Left lobe of liver (tissue), 2 donors: ENCODE measurements at places on chromosomes 7 and 10. TPM values are rescaled to one million over a fixed set of nuclear protein-coding genes. Genes with fewer than 3 reads are reported as not detected.

DNA sequence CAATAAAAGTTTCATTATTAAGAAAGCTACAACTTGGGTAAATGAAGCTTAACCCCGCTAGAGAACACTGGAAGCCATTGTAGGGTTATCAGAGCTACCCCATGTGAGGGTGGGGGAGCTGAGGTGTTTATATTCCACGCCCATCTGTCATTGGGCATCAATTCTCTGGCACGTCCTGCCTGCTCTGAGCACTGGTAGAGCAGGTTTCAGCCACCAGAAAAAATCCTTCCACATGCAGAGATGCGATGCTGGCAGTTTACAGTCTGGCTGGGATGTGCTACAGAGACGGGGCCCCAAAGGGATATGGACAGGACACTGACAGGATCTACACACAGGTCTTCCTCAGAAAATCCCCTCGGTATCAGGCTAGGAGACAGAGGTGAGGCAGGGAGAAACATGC is 15.9 kb upstream of the RAPGEF5 start:
- no peak for DNase-seq

DNA sequence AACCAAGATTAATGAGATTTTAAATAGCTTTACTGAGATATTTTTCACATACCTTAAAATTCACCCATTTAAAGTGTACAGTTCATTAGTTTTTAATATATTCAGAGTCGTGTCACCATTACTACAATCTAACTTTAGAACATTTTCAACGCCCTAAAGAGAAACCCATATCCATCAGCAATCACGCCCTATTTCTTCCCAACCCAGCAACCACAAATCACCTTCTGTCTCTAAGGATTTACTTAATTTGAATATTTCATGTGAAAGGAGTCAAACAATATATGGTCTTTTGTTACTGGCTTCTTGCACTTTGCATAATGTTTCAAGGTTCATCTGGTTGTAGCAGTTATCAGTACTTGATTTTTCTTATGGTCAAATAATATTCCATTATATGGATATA is 25.1 kb upstream of the PDZD8 start:
- DNase-seq: no peak

DNA sequence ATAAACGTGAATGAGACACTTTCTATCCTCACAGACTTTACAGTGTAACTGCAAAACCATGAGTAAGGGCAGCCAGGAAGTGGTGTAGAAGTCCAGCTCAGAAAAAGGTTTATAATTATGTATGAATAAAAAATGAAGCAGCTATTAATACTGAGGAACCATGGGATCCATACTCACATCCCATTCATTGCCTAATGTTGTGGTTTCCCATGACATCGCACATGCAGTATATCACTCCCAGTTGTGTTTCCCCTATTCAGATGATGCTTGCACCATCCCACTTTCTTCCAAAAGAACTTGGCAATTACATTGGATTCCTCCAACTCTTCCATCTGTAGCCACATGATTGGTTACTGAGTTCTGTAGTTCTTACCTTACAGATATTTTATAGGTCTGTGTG is 74.5 kb upstream of the SEMA3D start:
- DNase-seq: no peak

GRCh38 chr7:88485821-88486220 is 179.1 kb upstream of the STEAP4 start:
- DNase-seq: no peak

DNA sequence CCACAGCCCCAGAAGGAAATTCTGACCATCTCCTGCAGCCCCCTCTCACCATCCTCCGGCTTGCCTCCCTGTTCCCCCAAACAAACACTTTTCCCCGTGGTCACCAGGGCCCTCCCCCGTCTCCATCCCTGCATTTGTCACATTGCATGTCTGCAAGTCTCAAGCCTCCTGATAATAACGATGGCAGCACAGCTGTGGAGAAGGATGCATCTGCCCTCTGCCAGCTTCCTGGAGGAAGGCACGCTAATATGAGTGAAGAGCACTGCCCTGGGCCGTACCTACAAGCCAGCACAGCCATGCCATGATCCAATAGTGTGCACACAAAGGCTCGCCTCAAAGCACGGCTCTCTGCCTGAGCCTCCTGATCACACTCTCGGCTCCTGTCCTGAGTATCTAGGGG is 98.5 kb downstream of the SLIT1 start:
- DNase-seq: no peak

DNA sequence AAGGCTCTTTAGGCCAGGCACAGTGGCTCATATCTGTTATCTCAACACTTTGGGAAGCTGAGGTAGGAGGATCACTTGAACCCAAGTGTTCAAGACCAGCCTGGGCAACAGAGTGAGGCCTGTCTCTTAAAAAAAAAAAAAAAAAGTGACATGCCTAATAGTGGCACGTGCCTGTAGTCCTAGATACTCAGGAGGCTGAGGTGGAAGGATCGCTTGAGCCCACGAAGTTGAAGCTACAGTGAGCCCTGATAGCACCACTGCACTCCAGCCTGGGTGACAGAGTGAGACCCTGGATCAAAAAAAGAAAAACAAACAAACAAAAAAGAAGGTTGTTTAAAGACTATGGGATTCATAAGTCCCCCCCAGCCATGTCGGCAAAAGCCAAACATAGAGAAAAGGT is 42.2 kb upstream of the NRF1 start:
- DNase-seq: no peak

The ASB15 gene
- not detected for total RNA-seq

The NRAP gene
- total RNA-seq: 0.05 TPM

The PILRA gene
- total RNA-seq: 1.4 TPM

The SPRN gene
- 0.18 TPM for total RNA-seq

The CPA2 gene
- total RNA-seq: 1.9 TPM
